Activated CD4-positive, alpha-beta T cell treated with anti-CD3 and anti-CD28 coated beads, Interleukin-2, amount 50 U/mL, for 24 hours (primary cell): ENCODE measurements at places on chromosomes 1 and 21.

DNA sequence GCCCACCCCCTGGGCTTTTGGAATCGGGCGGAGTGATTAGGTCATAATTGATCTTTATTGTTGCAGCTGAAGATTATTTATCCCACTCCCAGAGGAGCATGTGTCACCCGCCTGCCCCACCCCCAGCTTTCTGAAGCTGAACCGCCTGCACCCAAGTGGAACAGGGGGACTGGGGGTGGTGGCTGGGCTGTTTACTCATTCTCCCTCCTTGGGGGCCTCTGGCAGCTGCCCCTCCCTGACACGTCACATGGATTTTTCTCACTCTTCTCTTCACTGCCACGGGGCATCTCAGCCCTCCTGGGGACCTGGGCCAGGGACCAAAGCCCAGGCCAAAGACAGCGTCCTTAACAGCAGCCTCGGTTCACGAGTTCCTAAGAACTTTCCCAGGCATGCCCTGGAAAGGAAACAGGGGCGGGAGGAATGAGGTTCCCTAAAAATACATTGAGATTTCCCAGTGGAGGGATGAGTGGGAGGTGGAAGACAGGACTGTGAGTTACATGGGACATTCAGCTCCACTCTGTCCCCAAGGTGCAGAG lies 31.6 kb upstream of the SOX13 start:
- DNase-seq = no peak

GRCh38 chr21:42677339-42678321 lies 24.2 kb downstream of the PDE9A start:
- DNase-seq = no peak

GRCh38 chr1:241352401-241352800 lies 4.6 kb downstream of the RGS7 start:
- DNase-seq = no peak

DNA sequence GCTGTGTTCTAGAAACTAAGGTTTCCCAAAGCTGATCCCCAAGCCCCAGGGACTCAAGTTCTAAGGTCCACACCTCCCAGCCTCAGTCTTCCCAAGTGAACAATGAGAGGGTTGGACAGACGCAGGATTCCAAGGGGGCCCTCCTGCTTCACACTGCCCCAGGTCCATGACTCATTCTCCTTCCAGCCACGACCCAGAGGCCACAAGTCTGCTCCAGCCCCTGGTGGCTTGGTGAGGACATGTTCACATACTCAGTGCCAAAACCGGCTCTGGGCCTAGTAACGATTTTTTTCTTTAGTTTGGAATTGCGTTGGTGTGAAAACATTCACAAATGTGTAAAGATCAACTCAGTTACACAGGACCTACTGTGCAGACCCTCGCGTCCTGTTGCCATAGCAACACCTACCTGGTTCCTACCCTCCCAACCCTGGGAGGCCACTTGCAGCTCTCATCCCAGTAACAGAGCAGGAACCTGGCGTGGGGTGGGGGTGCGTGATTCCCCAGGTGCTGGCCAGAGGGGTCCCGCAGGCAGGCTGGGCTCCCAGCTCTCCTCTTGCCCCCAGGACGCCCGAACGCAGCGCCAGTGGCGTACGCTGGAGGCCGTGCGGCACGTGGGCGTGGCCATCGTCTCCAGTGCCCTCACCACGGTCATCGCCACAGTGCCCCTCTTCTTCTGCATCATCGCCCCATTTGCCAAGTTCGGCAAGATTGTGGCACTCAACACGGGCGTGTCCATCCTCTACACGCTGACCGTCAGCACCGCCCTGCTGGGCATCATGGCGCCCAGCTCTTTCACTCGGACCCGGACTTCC lies 57.0 kb downstream of the DISP3 start:
- DNase-seq = no peak

GRCh38 chr21:16589006-16589898 lies 859.5 kb downstream of the USP25 start:
- no peak for DNase-seq

DNA sequence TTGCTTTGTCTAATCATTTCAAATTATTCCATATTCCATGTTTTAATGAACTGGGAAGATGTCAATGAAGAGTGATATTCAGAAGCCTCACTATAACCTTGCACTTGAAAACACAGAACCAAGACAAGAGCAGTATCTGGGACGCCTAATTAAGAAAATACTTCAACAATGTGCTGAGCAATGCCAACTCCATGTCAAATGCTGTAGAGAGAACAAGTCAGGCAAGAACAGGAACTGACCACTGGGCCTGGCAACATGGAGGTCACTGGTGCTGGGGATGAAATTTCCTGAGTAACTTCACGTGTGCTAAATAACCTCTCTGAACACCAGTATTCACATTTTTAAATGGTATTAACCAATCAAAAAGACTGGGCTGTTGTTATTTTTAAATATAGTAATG lies 22.8 kb downstream of the HEATR1 start:
- no peak for DNase-seq

- DNase-seq = no peak
Measured at GRCh38 chr21:14285147-14285761, 69.3 kb downstream of the RBM11 start.

- no peak for DNase-seq
Measured at GRCh38 chr1:33408093-33408436, 22.8 kb downstream of the PHC2 start.

DNA sequence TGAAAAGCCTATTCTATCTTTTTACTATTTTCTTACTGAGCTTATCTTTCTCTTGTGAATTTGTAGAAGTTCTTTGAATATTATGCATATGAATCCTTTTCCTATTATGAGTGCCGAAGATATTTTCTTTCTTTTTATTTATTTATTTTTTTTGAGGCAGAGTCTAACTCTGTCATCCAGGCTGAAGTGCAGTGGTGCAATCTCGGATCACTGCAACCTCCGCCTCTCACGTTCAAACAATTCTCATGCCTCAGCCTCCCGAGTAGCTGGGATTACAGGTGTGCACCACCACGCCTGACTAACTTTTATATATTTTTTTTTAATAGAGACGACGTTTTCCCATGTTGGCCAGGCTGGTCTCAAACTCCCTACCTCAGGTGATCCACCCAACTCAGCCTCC lies 109.8 kb downstream of the RHOU start:
- no peak for DNase-seq

GRCh38 chr1:52559875-52560274 lies 7.0 kb upstream of the TUT4 start:
- no peak for DNase-seq

DNA sequence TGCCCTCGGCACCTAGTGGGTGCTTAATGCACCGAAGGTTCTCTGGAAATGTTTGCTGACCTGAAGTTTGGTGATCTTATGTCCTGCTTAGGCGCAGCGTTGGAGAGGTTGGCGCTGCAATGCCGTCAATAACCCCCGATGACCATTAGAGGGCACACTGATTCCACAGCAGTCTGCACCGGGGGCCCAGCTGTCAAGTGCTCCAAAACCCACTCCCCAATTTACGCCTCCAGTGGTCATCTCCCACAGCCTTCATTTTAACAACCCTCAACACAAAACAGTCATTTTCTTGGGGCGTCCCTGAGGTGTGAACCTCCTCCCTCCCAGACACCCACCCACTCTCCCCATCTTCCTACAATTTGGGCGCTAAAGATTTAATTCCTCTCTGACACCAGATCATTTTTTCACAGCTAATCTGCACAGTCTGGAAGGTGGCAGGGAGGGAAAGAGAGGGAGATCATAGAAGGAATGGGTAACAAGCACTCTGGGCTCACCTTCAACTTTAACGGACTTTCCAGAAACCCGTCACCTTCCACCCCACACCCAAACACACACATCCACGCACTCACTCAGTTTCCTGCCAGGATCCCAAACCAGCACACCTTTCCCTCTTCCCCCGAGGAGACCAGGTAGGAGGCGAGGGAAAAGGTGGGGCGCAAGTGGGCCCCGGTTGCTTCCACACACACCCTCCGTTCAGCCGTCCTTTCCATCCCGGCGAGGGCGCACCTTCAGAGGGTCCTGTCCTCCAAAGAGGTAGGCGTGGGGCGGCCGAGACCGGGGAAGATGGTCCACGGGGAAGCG lies 570 bp upstream of the NPR1 start:
- no peak for DNase-seq

GRCh38 chr1:27476237-27476636 lies 13.7 kb downstream of the WASF2 start:
- DNase-seq = no peak

DNA sequence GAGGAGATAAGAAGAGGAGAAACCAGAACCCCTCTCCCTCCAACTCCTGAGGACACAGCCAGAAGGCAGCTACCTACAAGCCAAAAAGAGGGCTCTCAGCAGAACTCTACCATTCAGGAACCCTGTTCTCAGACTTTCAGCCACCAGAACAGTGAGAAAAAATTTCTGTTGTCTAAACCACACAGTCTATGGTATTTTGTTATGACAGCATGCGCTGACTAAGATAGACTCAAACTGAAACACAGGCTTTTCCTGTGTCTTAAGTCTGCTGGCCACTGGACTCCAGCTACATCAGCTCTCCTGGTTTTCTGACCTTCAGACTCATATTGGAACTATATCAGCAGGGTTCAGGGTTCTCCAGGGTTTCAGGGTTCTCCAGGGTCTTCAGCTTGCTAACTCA lies 126.5 kb upstream of the TNFSF4 start:
- no peak for DNase-seq

GRCh38 chr1:207071426-207071825 lies 17.2 kb upstream of the C4BPB start:
- DNase-seq = no peak

GRCh38 chr1:204417074-204417997 lies 5.7 kb upstream of the PPP1R15B start:
- DNase-seq = no peak

DNA sequence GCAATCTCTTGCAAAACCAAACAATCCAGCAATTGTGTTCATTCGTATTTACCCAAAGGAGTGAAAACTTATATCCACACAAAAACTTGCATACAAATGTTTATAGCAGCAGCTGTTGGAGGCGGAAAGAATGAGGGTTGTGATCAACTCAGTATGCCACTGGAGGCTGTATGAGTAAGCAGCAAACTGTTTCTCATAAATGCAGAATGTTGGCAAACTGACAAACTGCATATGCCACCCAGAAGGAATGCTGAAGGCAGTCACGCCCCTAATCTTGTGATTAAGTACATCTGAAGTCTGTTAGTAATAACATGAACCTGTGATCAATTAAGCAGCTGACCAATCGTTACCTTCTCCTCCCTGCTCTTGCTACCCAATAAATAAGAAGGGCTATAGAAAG lies 60.5 kb upstream of the CR2 start:
- no peak for DNase-seq

DNA sequence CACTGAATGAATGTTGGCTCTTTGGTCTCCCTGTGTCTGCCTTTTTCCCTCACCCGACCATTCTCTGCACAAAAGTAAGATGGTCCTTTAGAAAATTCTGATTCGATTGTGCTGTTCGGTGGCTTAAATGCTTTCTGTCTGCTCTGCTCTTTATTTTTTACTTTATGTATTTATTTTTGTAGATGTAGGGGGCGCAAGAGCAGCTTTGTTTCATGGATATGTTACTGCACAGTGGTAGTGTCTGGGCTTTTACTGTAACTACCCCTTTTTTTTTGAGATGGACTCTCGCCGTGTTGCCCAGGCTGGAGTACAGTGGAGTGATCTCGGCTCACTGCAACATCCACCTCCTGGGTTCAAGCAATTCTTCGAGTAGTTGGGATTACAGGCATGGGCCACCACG lies 15.7 kb downstream of the NLRP3 start:
- DNase-seq = no peak

- DNase-seq = no peak
Measured at GRCh38 chr1:27564710-27565649, 39.0 kb downstream of the AHDC1 start.

DNA sequence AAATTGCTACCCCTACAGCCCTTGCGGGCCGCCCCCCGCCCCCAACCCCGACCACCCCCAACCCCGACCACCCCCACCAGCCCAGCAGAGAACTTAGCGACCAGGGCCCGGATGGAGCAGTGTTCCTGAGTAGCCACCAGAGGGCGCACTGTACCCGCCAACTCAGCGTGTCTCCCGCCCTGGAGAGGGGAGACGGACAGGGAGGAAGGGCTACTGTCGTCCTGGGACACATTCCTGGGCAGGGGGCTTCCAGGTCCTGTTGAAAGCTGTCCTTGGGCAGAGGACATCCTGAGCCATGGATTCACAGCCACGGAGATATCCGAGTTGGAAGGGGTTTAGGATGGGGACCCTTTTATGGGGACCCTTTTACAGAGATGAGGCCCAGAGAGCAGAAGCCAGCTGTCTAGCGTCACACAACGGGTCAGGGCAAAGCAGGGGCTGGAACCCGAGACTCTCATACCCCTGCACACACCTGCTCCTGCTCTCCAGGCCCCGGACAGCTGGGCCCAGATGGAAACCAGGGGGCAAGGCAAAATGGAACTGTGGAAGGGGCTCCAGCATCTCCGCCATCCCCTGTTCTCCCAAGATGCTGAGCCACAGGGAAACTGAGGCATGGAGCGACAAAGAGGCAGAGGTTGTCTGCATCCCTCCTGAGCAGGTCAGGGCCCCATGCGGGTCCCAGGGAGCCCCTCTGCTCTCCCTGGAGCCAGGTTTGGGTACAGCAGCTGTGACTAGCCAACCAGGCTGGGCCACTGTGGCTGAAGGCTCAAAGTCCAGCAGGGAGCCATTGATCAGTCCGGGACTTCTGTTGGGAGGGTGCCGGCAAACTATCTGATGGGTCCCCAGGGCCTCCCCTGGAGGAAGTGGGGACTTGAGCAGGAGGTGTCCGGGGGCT lies 25.0 kb upstream of the LAPTM5 start:
- peak; percentile 55 for DNase-seq

GRCh38 chr1:94329986-94330385 lies 88.2 kb upstream of the ABCD3 start:
- no peak for DNase-seq

- DNase-seq = no peak
Measured at GRCh38 chr21:15692711-15693110, 37.1 kb upstream of the USP25 start.

GRCh38 chr1:68379085-68379478 lies 70.7 kb downstream of the RPE65 start:
- no peak for DNase-seq

DNA sequence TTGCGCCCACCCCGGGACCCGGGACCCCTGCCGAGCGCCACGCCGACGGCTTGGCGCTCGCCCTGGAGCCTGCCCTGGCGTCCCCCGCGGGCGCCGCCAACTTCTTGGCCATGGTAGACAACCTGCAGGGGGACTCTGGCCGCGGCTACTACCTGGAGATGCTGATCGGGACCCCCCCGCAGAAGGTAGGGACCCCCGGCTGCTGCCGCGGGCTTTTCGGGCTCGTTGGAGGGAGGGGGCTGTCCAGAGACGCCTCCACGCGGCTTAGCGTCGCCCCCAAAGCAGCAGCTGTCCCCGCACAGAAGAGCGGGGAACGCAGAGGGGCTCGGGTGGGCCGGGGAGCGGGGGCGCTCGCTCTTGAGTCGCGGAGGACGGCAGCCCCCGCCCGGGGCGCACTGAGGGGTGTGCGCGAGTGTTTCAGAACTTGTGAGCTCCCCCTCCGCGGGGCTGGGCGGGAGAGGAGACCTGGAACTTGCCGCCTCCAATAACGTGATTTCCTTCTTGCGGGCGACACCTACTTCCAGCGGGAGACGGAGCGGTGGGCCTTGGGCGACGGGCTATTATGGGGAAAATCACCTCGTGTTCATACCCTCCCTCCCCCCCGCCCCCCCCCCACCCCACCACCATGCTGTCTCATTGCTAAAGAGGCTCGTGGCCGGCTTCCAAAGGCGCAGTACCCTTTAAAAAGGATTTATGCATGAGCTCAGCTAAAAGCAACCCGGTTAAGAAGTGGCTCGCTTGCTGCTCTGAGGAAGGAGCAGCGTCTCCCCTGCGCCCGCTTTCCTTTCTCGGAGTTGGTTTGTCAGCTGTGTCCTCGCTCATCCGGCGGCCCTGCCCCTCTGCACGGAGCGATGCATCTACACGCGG lies 664 bp downstream of the BACE2 start:
- DNase-seq = no peak

- DNase-seq = no peak
Measured at GRCh38 chr1:229863651-229864545, 203.1 kb upstream of the GALNT2 start.
